ENCODE measurements at places on chromosomes 6 and 20.

GRCh38 chr6:108453601-108454185 lies 107.0 kb upstream of the FOXO3 start:
- DNase-seq, result no peak

GRCh38 chr20:13012886-13013285 lies 4.1 kb downstream of the SPTLC3 start:
- no peak for DNase-seq

- DNase-seq, result no peak
These were observed 96.3 kb downstream of the LYRM2 start for GRCh38 chr6:89542081-89542857.

DNA sequence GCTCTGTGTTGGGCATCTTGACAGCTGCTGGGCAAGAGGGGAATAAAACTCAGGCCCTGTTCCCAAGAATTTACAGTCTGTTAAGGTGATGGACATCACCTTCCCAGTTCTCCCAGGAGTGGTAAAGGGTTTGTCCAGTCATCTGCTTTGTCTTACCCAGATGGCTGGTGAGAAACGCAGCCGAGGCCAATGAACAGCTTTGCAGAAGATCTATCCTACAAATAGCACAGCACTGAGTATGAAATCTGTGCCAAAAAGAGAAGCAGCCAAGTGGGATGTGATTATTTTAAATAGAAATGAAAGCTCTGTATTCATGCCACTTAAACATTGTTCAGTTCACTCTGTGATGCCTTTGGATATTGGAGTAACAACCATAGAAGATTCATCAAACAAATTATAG lies 132.7 kb upstream of the SLC22A16 start:
- no peak for DNase-seq

DNA sequence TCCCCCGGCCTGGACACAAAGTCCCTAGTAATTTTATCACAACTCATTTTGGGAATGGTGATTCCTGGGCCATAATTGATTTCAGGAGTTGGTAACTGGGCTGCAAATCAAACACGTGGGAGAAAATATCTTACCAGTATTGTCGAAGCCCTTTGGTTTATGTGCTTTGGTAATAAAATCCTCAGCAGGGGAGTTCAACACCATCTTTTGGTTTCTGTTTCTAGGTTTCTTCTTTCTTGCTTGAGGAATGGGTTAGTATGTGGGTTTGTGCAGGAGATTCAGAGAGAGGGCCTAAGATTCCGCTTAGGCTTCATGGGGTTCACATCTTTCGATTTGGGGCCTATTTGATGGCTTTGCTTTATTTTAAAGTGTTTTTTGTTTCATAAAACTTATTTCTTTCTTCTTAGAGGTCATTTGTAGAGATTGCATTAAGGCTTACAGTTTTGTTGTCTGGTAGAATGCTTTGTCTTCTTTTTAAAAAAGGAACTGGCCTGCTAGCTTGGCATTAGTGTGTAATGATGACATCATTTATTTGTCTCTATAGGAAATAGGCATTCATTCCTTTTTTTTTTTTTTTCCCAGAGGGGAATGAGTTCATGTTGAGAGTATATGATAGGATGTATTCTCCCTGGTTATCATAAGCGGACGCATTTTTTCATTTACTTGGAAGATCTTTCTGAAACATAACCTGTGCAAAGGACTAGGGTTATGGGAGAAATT lies 45.8 kb downstream of the CYP24A1 start:
- no peak for DNase-seq

- no peak for DNase-seq
These were observed 21.1 kb downstream of the ZNF184 start for GRCh38 chr6:27451660-27452390.
